ENCODE measurements at places on chromosomes 16 and 17.

- no peak for DNase-seq
These were observed 61.4 kb downstream of the ZDHHC7 start for GRCh38 chr16:84949772-84950436.

DNA sequence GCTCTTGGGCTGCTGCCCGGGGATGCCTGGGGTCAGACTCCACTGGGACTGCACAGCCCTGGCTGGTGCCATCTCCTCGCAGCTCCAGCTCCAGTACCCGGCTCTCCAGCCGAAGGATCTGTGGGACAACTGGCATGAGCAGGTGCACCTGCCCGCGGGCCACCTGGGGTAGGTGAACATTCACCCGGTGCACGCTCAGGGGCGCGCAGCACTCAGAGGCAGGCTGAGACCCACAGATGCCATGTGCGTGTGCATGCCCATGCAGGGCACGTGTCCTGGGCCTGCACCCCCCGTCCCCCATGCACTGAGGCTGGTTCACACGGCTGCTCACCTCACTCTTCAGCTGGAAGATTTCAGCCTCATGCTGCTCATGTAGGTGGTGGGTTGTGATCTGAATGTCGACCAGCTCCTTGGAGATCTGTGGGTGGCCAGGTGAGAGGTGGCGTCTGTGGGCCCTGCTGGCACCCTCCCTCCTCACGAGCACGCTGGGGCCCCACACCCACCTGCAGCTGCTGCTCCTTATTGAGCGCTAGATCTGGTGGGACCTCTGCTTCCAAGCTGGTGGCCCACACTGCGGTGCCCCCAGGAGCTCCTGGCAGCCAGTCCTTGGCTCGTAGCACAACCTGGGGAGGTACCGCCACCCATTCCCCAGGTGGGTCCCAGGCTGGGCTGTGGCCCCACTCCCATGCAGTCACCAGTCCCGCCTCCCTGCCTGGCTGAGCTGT lies 618 bp downstream of the CCDC78 start:
- no peak for DNase-seq

GRCh38 chr17:74757502-74757901 lies 9.1 kb downstream of the NHERF1 start:
- DNase-seq = no peak

DNA sequence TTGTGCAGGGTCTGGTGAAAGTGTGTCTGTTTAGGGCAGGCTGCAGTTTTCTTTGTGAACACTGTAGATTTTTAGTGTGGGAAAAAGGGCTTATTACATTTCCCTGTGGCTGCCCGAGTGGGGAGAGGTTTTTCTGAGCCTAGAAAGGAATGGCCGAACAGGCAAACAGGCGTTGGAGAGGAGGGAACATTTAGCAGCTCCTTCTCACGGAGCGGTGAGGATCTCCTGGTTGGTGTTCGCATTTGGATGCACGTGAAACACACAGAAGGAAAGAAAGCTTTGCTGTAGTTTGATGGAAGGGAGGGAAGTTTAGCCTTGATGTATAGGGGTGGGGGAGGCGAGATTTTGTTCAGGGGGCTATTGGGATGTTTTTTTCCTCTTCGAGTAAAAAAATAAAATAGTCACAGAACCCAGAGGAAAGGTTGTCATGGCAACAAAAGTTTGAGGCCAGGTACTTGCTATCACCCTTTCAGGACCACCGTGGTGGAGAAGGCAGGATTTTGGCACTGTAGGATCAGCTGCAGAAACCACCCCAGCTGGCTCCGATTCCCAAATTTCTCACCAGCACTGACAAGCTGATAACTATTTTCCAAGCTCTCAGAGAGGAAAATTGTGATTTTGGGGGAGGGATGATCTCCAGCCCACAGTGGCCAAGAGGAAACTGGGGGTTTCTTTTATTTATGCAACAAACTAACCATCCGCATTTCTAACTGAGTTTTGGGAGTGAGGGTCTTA lies 3.5 kb downstream of the GSG1L start:
- no peak for DNase-seq

DNA sequence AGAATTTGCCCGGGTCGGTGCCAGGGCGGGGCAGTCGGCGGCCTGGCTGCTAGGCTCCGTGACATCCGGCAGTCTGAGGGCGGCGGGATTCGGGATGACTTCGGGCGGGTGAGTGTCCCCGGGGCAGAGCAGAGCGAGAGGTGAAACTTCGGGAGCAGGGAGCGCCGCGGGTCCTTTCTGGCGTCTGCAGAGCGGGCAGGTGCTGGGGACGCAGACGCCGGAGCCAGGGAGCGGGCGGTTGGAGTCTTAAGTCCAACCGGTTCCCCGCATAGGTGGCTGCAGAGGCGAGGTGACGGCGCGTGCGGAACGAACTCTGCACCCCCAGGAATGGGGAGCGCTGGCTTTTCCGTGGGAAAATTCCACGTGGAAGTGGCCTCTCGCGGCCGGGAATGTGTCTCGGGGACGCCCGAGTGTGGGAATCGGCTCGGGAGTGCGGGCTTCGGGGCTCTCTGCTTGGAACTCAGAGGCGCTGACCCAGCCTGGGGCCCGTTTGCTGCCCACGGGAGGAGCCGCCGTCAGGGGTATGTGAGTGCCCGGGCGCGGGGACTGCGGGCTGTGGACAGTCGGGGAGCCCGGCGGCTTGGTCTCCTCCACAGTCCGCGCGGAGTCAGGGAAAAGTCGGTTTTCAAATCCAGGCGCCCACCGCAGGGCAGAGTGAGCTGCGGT lies at the start of gene B4GALNT2:
B4GALNT2 (plus strand) TSS at position 71 of the 666 bp plus-strand sequence; CDS start at position 95, 24 bp downstream.
- DNase-seq = peak; percentile 57

GRCh38 chr17:81277421-81277820 lies 17.7 kb downstream of the SLC38A10 start:
- peak; percentile 86 for DNase-seq

DNA sequence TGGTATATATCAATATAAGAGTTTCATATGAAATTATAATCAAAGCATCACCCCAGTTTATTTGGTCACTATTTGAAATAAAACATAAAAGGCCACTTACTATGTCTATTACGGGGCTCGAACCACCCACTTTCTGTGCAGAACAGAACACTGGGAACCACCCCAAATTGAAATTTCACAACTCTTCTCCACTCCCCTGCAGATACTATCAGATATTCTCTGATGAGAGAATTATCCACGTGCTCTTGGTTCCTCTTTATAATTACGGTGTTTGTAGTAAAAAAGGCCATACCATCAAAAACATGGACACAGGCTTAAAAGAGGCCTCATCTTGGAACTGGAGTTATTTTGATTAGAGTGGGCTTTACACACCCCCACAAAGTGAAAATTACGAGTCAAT lies 82.8 kb downstream of the WDR59 start:
- no peak for DNase-seq

Data from AG08396 (cell line).